ENCODE measurements at places on chromosomes 5 and 9. TPM values are rescaled to one million over a fixed set of nuclear protein-coding genes. Genes with fewer than 3 reads are reported as not detected.

DNA sequence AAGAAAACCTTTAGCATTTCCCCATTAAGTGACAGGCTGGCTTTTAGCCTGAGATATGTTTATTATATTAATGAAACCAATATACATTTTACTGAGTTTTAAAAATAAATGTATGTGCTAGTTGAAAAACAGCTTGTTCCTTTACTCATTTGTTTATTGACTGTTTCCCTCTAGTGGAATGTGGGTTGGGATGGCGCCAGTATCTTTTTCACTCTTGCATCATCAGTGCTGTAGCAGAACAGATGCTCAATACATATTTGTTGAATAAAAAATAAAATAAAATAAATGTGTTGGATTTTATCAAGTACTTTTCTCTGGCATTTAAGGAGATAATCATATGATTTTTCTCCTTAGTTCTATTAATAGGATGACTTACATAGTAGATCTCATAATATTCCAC is 43.0 kb downstream of the FSTL4 start:
- no peak for DNase-seq

DNA sequence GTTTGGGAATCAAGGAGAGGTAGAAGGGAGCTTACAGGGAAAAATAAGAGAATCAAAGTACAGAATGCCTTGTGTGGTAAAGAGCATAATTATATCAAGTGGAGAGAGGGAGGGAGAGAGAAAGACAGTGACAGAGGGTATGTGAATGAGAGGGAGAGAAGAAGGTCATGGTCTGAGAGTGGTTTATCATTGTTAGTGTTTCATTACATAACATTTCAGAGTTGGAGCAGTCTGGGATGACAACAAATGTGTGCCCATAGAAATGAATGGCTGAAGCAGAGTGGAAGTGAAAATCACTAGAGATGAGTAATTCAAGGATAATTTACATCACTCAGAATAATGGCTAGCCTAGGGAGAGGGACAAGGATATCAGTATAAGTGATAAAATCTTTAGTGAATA is 799.2 kb downstream of the TLE1 start:
- DNase-seq = no peak

DNA sequence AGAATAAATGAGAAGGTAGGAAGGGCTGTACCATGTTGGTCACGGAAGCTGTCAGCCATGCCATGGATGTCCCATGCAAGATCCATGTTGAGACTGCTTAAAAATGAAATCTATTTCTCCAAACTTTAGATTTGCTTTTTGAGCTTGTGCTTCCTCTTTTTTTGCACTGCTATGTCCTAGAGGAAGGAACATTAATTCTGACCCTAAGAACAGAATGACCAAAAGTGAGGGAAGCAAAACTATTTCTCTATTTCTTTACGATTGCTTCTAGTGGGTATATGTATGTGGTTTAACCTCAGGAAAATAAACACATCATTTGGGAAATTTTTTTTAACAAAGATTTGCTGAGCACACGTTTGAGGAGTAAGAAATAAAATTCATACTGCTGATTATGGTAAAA is 84.6 kb downstream of the USP20 start:
- DNase-seq = no peak

- DNase-seq = no peak
These were observed 171.3 kb upstream of the GAS1 start for GRCh38 chr9:87118594-87118993.

- DNase-seq = no peak
These were observed 432.4 kb upstream of the SMC2 start for GRCh38 chr9:103661663-103662062.

DNA sequence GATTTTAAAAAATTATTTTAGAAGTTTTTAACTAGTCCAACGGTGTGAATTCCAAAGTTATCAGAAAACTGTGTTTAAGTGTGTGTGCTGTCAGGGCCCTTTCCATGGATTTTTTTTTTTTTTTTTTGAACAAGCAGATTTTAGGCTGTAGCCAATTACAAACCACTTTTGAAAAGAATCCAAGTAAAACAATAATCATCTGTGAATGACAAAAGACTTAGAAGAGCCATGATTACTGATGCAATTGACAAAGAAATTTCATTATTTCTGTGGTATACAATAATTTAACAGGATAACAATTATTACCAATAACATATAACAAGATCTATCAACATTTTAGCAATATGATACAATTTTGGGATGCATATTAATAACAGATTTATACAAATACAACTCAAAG is 16.2 kb upstream of the PAIP1 start:
- no peak for DNase-seq

DNA sequence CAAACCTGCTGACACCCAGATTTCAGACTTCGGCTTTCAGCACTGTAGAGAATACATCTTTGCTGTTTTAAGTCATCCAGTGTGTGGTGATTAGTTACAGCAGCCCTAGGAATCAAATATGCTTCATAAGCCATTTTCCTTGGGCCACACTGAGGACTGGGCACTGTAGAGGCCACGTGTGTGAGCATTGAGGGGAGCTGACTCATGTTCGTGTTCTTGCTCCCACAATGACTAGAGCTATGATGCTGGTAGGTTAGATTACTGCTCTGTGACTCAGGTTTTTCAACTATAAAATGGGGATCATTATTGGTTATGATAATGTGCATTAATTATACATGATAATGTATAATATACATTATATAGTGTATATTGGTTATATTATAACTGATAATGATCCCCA is 96.5 kb upstream of the PALM2AKAP2 start:
- no peak for DNase-seq

- no peak for DNase-seq
These were observed 795 bp downstream of the DAB2IP start for GRCh38 chr9:121652021-121652837.

DNA sequence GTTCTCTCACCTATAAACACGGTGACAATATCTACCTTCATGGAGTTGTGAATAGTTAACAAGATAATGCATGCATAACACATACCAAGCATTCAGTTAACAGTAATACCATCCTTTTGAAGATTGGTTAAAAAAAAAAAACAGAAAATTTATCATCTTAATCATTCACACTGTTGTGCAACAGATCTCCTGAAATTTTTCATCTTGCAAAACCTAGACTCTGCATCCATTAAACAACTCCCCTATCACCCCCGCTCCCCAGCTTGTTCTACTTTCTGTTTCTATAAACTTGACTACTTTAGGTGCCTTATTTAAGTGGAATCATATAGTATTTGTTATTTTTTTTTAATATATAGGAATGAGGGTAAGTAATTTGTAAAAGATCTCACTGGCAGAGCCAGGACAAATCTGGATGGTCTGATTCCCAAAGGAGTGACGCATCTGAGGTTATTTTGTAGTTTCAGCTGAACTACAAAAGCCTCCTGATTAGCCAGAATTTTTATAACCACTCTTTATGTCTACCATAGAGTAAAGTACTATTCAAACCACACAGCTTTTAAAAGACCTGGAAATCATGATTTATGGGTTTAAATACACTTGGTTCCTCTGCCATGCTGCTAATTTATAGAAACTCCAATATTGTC is 93.0 kb downstream of the FANCC start:
- no peak for DNase-seq

DNA sequence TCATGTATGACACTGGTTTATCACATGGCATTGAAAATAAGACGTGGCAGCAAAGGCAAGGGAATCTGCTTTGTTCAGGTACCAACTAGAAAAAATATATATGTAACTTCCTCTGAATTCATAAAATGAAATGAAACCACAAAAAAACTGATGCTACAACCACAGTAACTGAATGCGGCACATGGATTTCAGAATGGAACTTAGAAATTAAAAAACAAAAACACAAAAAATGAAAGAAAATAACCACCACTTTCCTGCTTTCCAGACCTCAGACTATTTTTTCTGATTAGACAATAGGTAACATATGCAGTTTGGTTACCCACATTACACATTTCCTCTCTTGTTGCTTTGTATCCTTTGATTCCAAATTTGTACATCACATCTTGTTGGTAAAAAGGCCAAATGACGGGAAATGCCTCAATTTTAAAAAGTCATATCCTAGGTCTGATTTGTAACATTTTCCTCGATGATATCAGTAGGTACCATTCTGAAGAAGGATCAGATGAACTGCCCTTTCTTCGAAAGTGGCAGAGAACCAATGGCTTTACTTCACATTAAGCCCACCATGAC is 18.1 kb upstream of the PDCL start:
- DNase-seq = no peak

OTP gene
- total RNA-seq = not detected

All from activated T-cell treated with anti-CD3 and anti-CD28 coated beads, Interleukin-2, amount 50 U/mL, for 72 hours (primary cell).